GM13976 (cell line): ENCODE measurements at places on chromosomes 12 and 14.

DNA sequence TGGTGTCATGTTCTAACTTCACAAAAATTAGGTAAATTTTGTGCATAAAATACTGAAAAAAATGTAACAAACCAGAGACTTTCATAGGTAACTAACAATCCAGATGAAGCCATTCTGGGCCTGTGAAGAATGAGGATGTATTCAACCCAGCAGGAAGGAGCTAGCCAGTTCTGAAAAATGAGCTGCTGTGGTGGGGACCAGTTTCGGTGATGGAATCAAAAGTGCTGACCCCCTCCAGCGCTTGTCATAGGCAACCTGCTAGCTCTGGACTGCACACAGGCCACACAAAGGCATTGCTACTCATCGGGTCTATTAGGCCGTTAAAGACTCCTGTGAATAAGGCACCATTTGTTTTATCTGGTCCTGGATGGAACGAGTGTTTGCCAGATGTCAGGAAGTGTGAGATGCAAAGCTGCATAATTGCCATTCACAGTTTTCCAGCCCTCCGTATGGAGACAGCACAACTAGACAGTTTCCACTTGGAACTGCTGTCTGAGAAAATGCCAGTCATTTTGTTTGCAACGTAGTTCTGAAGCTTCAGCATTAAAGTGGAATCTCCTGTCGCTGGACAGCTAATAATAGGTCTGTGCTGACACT, 3.3 kb upstream of the RIMBP2 start:
- DNase-seq, result no peak

- no peak for DNase-seq
Observed at GRCh38 chr14:75609116-75609515, 30.7 kb downstream of the FLVCR2 start.

GRCh38 chr14:101221549-101222160, 318.1 kb upstream of the RTL1 start:
- no peak for DNase-seq

- peak; percentile 87 for DNase-seq
Observed at GRCh38 chr12:56078931-56079722, 838 bp upstream of the ERBB3 start.

DNA sequence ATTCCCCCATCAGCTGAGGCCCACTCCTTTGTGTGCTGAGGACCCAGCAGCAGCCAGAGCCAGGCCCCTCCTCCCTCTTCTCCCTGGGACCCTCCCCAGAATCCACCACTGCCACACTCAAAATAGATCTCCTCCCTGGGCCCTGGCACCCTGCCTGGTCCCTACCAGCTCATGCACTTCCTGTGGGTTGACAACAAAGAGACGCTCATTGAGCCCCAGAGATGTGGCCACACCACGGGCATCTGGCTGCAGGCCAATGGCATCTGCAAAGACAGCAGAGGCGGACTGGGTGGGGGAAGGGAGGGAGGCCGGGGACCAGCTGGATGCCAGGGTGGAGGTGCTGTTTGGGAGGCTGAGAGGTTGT, 16.0 kb upstream of the ENDOU start:
- no peak for DNase-seq

GRCh38 chr14:42057111-42057510, 450.4 kb downstream of the LRFN5 start:
- no peak for DNase-seq

GRCh38 chr14:87018294-87018693, 974.7 kb downstream of the GALC start:
- DNase-seq, result no peak

GRCh38 chr12:31289441-31289840, 36.5 kb downstream of the SINHCAF start:
- no peak for DNase-seq

DNA sequence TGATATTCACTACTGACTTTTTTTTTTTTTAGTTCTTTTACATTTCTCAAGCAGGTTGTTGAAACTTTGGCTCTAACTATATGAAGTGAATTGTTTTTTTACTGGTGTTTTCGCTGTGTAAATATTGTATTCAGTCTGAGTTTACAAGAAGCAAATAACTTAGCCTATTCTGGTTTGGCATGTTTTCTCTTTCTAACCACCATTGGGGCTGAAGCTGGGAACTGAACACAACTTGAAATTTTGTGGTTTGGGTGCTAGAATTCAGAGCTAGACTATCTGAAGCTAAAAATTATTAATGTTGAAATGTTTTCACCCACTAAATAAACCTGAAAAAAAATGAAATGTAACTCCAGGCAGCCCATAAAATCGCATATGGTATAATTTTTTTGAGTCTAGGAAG, 37.2 kb downstream of the RAD51B start:
- no peak for DNase-seq

DNA sequence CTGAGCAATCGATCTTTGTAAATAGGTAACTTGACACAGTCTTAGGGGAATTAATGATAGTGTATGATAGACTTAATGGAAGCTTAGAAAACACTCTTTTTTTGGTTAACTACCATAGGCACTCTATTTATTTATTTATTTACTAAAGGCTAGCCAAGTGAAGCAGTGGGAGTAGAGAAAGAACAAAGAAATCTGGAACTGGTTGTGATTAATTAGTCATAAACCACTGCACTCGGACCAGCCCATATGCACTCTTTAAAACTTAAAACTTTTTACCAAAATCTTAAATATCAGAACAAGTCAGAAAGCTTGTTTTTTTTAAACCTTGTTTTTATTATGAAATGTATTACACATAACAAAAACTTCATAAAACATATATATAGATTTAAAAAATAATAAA, 49.5 kb upstream of the SRP54 start:
- DNase-seq, result no peak

DNA sequence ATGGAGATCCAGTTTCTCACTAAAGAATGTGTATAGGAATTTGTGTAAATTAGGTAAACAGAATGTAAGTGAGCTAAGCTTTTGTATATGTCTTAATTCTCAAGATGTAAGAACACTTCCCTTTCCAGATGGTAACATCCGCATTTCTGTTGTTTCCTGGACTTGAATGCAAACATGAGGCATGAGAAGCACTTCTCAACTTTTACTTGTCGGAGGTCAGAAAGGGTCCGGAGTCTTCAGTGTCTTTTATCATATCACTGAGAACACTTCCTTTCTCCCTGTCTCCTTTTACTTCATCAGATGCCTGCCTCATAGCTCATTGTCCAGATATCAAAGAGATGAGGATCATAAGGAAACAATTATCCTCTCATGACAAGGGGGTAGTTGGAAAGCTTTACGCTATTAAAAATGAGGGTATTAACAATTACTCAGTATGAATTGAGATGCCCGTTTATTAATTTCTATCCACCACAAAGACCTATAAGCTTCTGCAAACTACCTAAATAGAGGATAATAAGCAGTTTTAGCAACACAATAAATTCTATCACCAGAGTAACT, 214.1 kb upstream of the FLRT2 start:
- DNase-seq, result no peak

- DNase-seq, result peak; percentile 33
Observed at GRCh38 chr12:46386877-46387629, 14.5 kb upstream of the SLC38A2 start.

DNA sequence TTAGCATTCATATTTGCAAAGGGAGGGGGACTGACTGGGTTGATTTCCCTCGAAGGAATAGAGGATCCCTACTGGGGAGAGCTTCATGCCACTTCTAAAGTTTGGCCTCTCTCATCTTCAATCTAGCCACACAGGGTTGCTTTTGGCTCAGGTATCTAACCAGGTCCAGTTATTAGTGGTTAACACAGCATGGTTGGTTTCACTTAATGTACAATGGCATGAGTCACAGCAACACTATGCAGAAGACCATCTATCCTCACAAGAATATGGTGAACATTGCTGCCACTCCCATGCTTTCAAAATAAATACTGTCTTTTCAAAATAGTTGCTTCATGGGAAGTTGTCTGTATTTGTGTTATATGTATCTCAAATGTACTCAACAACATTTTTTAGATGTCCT, 6.6 kb upstream of the RAB3IP start:
- DNase-seq, result no peak

GRCh38 chr12:117580718-117581062, 219.3 kb upstream of the NOS1 start:
- peak; percentile 28 for DNase-seq

- no peak for DNase-seq
Observed at GRCh38 chr12:131464081-131464480, 246.8 kb upstream of the SFSWAP start.

- DNase-seq, result no peak
Observed at GRCh38 chr14:102182936-102183619, 43.4 kb downstream of the WDR20 start.

GRCh38 chr14:87405563-87405962, 587.4 kb downstream of the GALC start:
- DNase-seq, result no peak

- DNase-seq, result no peak
Observed at GRCh38 chr12:109863847-109864712, 16.3 kb downstream of the GLTP start.

DNA sequence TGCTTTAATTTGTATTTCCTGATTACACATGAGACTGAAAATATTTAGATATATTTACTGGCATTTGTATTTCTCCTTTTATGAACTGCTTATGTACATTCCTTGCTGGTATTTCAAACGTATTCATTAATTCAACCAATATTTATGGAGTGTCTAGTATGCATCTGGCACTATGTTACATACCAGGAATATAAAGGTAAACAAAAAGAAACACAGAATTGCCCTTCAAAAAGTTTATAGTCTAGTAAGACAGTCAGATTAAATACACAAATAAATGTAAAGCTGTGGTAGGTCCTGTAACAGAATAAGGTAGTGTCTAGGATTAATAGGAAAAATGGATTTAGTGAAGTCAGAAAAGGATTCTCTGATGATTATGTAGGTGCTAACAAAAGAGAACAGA, 87.5 kb downstream of the PPP1R12A start:
- DNase-seq, result no peak

DNA sequence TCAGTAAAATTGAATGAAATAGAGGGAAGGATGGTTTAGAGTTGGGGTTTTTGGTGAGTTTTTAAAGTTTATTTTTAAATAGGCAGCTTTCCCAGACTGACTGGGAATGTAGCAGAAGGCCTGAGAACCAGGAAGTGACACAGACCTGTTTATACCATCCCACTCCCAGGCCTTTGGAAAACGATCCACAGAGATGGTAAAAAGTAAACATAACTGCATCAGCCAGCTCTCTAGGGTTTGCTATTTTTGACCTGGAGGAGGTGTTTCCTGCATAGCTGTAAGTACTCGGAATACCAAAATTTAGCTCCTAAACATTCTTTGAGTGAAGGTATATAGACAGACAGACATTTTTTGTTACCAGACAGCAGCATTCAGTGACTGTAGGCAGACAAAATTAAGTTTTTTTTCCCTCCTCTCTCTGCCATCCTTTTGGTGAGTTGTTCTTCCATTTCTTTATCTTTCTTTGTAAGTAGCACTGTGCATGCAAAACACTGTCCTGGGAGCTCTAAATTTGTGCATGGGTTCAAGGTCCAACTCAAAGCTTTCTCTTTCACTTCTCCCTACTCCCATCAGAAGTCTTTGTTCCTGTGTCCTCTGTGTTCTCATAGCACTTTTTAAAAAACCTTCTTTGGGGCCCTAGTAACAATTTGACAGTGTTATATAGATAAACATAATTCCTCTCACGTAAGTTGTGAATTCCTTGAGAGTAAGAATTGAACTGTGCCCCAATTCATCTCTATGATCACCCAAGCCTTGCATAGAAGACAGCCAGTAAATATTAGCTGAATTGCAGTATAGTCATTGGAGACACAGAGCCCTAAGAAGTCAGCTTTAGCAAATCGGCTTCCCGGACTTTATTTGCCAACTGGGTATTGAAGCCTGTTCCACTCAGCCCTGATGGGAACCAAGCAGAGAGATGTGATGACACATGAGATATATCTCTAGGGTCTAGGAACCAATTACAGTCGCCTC, 37.4 kb downstream of the SUSD6 start:
- no peak for DNase-seq

DNA sequence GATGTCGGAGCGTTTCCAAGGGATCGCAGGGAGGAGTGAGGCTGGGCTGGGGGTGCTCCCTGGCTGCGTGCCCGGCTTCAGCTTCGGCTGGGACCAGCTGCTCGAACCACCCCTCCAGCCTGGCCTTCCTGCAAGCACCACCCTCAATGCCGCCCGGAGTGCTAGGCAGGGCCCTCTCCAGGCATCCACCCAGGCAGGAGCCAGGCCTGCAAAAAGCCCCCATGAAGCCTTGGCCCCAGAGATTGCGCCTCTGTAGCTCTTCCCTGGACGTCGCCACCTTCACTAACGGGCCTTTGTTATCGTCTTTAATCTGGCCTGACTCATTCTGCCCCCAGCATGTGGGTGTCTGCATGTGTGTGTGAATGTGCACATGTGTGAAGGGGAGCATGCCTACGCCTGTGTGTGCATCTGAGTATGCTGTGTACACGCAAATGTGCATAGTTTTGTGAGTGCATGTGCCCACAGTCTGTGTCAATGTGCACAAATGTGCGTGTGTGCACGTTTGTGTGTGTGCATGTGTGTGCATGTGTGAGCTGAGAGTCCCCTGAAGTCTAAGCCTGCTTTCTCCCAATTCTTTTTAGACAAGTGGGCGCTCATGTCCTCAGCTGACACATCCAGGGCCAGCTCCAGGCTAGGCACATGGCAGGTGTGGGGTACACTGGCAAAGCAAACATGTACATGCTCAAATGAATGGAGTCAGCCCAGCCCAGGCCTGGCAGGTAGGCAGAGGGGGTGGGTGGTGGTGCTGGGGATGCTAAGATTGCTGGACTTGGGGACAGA, 195.4 kb upstream of the C14orf180 start:
- peak; percentile 38 for DNase-seq

DNA sequence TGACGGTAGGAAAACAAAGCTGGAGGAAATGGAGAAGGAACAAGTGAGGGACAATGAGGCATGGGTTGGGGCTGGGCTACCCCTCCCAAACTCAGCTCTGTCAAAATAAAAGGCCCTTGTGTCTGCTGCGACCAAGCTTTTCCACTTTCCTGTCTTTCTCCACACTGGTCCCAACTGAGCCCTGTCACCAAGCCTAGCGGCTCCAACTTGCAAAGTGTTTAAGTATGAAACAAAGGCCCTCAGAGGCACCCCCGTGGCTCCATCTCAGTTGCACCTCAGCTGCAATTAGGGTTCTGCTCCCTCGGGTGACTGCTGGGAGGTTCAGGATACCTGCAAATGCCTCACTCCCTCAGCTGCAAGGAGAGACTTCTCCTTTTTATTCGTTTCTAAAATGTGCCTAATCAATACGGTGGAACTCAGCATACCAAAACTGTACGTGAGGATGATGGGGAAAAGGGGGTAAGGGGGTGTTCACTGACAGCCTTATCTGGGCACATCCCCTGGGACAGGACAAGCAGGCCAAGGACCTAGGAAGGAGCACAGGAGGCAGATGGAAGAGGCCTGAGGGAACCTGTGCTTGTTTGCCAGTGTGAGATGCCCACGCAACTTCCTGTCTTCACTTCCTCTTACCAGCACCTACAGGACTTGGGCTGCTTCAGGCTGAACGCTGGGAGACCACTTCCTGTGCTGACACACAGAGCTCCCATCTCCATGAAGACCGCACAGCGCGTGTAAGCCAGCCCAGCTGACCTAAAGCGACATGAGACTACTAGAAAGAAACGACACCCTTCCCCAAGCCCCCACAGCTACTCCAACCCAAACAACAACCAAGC, 8.9 kb downstream of the VAMP1 start:
- peak; percentile 82 for DNase-seq

DNA sequence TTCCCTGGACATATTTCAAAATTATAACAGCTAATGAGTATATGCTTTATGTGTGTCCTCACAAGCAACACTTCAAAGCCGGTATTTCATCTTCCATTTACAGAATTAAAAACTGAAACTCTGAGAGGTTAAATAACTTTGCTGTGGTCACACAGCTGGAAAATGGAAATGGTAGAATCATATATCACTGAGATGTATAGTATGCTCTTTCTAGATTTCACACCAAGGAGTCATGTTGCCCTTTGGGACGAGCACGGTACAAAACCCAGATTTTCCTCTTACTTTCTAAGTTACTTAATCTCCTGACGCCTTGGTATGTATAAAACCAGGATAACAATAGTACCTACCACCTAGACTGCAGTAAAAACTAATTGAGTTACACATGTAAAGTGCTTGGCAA, 152.6 kb upstream of the GRIP1 start:
- DNase-seq, result no peak
